Activated CD4-positive, alpha-beta T cell treated with anti-CD3 and anti-CD28 coated beads for 4 hours (primary cell): ENCODE measurements at places on chromosomes 11 and 22.

DNA sequence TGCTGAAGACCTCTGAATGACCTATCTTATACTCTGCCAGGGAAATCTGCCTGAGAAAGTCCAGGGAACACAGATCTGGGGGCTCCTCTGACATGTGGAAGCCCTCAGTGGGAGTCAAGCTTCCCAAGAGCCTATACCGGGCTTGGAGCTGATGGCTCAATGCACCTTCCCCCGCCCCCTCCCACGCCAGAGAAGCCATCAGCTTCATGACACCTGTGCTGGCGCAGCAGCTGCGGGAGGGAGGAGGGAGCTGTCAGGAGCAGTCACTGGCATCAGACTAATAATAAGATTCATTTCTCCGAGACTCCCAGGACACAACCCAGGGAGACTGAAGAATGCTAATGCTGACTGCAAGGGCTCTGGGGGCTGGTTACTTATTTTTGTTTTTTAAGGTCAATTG, 47.8 kb downstream of the SPATA19 start:
- no peak for DNase-seq

DNA sequence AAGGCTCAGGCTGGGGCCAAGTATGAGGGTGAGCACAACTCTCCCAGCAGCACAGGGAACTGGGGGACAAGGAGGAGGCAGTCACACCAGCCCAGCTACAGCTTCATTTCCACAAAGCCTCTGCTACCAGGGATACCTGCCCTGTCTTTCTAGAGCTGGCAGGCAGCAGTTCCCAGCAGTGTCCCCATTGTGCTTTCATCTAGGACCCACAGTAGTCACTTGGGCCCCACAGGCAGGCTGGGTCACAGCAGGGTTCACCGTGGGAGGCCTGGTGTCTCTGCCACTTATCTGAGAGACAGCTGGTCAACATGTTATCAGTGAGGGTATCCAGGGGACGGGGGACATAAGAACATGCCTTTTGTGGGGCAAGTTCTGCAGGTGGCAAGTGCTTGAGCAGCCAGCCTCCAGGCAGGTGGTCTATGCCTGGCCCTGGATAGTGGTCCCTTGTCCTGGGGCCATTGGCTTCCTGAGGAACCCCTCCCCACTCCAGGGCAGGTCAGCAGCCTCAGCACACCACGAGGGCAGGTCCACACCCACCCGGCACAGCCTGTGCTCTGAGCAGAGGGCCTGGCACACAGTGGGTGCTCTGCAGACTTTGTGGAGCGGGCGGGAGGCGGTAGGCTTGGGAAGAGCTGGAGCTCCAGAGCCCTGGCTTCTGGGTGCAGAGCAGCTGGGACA, 29.9 kb downstream of the GNAZ start:
- DNase-seq = no peak

- DNase-seq = peak; percentile 46
Measured at GRCh38 chr22:37604875-37605274, 3.8 kb upstream of the GGA1 start.

DNA sequence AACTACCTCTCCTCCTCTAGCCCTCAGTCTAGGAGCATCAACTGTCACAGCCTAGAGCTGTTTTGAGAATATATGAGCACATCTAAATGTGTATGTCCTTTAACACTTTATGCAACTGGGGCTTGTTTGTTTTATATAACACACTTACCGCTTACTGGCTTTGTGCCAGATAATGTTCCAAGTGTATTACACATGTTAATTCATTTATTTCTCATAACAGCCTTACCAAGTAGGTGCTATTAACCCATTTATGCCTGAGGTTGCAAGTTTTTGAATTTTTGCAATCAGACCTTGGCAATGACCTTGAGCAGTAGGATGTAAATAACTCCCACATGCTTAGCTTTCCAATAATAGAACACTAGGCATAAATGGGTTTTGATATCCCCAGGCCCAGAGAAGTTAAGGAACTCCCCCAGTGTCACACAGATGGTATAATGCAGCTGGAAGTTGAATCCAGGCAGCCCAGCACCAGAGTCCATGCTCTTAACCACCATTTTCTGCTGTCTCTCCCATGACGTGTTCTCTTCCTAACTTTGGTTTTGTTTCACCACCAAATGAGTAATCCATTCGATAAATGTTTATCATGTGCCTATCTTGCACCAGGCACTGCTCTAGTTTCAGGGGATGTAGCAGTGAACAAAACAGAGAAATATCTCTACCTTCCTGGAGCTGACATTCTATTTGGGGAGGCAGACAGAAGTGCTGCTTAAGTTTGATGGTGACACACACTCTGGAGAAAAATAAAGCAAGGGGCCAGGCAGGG, 23.1 kb downstream of the PRDM11 start:
- no peak for DNase-seq

DNA sequence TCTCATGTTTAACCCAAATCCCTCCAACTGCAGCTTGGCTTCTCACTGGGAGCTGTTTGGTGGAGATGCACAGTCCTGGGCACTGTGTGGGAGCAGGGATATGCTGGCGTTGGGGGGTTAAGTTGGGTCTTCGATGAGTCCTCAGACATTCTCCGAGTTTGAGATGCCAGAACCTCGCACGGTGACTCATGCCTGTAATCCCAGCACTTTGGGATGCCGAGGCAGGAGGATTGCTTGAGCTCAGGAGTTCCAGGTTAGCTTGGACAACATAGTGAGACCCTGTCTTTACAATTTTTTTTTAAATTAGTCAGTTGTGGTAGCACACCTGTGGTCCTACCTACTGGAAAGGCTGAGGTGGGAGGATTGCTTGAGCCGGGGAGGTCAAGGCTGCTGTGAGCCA, 20.7 kb downstream of the POU2F3 start:
- no peak for DNase-seq

- DNase-seq = no peak
Measured at GRCh38 chr11:19393941-19394340, 153.2 kb upstream of the E2F8 start.

DNA sequence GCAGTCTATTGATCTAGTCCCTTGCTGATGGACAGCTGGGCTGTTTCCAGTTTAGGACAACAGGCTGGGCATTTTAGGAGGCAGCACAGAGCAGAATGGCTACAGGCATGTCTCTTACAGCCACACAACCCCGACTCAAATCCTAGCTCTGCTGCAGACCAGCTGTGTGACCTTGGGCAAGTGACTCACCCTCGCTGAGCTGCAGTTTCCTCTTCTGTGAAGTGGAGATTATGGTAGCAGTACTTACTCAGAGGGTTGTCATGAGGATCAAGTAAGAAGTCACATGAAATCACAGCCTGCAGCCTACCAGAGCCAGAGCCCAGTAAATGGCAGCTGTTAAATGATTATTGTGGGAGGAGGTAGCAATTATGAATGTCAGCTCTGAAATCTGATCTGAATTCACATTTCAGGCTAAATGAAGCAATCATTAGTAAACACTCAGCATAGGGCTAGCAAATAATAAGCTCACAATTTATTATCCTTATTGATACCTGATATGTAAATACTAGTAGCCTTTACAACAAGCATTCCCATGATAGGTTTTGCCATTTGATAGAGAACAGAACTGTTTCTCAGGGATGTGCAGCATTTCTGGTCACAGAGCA, 58.9 kb downstream of the MYEOV start:
- peak; percentile 22 for DNase-seq

GRCh38 chr11:119185981-119186634, 833 bp downstream of the NHERF4 start:
- no peak for DNase-seq

DNA sequence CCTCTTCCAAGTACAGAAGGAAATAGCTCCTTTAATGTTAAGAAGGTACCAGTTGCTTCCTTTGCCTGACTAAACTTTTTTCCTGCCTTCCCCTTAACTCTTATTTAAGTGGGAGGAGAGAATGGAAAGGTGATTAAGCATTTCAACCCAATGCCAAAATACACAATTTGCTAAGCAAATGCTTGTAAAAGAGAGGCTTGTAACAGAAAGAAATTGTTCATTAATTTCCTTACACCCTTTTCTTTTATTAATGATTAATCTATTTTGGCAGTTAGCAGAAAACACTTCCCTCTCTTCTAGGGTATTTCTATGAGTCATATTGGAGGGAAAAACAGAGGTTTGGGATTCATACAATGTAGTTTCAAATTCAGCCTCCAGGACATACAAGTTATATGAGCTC, 427.6 kb upstream of the FAT3 start:
- no peak for DNase-seq

- no peak for DNase-seq
Measured at GRCh38 chr11:81397316-81397715, 1336.3 kb downstream of the FAM181B start.

- no peak for DNase-seq
Measured at GRCh38 chr11:131710511-131710910, 340.1 kb downstream of the NTM start.

DNA sequence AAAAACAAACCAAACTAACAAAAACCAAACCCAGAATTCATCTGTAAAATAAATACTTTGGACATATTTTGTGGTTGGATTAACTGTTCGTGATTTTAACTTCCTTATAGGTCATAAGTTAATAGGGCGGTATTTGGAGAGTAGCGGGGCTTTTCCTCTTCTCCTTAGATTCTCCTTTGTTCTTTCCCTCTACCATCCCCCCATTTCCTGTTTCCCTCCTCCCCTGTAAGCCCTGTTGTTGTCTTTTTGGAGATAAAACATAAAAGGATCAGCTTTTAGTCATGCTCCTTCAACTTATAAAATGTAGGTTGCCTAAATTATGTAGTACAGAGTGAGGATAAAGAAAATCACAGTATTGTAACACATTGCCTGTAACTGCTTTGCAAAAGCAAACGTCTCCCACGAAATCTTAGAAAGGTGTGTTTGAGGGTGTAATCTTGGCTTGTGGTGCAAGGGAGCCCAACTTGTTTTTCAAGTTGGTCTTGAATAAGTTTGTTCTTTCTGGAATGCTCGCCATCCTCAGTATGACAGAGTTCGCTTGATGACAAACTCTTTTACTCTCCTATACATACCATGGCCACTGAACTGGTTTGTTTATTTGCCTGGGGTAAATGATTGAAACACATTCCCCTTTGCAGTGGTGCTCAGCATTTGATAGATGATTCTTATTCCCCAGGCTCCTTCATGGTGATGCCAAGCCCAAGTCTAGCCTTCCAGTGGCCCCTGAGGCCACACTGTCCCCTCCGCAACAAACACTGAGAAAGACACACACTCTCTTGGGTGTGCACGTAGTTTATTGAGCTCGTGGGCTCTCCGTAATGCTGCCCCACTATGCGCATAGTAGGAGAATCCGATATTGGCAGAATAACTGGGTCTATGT, 49.4 kb downstream of the TEAD1 start:
- DNase-seq = no peak

- no peak for DNase-seq
Measured at GRCh38 chr22:19238900-19239299, 52.6 kb downstream of the CLTCL1 start.

DNA sequence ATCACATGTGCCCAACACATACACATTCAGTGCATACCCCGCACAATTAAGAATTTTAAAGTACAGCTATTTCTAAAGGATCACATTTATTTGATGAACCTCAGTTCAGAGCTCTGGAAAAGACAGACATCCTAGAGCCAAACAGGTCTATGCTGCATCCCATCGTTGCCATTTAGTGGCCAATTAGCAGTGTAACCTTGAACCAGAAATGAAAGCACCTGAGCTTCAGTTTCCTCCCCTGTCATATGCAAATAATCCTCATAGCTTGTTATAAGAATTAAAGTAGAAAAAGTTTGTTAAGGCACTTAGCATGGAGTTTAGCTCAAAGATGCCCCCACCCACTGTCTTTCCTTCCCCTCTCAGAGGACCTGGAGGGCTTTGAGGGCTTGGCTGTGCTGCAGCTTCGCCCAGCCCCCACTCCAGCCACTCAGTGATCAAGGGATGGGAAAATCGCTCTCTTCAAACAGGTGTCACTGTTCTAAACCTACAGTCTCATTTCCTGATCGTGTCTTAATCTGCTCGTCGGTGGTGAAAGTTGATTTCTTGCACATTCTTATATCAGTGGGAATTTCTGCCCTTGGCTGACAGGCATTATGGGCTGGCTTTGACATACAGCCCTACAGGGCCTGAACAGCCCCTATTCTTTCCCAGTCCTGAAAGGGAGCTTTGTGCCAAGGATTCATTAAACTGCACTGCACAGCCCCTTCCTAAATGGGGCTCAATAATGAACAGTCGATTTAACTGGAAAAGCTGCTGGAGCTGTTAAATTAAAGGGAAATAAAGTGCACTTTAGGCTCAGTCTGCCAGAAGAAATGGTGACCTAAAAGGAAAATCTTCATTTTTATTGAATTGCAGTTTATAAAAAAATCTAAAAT, 23.3 kb upstream of the FAM181B start:
- no peak for DNase-seq

- DNase-seq = no peak
Measured at GRCh38 chr11:15769203-15769602, 587.1 kb downstream of the SOX6 start.

- DNase-seq = no peak
Measured at GRCh38 chr22:44468973-44469372, 29.1 kb downstream of the RTL6 start.

GRCh38 chr11:116689413-116690127, 83.2 kb downstream of the BUD13 start:
- no peak for DNase-seq
